ENCODE measurements at places on chromosomes 13 and 19.

DNA sequence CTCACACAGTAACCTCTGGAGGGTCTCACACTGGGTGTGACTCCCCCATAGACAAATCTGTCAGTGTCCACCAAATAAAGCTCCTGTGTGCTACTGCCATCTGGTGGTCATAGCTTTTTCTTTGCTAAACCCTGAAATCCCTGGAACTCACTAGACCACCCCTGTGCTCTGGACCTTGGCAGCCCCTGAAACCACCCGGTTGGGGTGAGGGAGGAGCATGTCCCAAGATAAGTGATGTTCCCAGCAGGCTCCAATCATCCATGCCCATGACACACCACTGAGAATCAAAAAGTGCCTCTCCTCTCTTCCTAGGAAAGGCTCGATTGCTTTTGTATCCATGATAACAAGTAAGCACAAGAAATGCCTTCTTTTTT is 6.5 kb upstream of the HSD17B14 start:
- peak; percentile 11 for DNase-seq

GRCh38 chr13:46668302-46668720 is 115.3 kb downstream of the LRCH1 start:
- no peak for DNase-seq

DNA sequence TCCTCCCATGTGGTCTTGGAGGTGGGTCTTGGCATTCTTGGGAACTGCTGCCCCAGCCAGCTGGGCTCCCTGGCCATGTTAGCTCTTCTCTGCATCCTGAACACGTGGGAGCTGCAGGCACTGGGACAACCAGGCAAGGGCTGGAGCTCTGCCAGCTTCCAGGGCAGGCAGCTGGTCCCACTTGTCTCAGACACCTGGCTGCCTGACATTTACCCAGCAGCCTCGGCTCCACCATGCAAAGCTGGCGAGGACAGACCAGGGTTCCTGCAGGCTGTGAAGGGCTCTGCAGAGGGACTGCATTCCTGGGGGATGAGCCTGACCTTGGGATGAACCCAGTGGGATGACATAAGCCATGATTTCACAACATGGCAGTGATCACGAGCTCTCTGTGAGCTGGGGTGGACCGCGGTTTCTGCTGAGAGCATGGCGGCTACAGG is 99.0 kb upstream of the TSHZ3 start:
- peak; percentile 4 for DNase-seq

DNA sequence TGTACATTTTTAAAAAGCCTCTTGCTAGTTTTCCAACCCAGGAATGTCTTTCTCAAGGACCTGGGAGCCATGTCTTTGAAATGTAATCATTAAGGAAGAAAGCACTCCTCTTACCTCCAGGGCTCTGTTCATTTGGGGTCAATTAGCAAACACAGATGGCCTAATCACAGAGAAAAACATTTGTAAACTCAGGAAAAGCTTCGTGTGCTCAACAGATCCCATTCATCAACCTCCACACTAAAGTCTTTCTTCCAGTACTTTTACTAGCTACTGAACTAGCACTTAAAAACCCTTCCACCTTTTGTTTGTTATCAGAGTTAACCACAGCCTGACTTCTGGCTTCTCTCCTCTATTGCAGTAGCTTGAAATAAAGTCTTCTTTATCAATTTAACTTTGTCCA is 441.4 kb downstream of the PCDH20 start:
- no peak for DNase-seq

DNA sequence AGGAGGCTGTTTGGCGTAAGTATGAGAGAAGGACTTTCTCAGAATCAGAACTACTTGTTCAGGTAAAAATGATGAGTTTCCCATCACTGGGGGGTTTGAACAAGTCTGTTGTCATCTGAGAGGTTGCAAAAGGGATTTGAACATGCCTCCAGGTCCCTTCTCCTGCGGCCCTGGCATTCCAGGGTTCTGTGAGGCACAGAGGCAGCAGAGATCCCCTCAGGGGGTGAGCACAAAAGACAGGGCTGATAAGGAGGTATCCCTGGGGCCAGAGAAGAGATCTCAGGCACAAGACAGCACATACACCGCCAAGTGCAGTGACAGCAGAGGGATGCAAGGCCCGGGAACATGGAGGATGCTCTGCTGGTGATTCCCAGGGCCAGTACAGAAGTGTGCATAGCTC is 275.8 kb upstream of the TSHZ3 start:
- DNase-seq: no peak

DNA sequence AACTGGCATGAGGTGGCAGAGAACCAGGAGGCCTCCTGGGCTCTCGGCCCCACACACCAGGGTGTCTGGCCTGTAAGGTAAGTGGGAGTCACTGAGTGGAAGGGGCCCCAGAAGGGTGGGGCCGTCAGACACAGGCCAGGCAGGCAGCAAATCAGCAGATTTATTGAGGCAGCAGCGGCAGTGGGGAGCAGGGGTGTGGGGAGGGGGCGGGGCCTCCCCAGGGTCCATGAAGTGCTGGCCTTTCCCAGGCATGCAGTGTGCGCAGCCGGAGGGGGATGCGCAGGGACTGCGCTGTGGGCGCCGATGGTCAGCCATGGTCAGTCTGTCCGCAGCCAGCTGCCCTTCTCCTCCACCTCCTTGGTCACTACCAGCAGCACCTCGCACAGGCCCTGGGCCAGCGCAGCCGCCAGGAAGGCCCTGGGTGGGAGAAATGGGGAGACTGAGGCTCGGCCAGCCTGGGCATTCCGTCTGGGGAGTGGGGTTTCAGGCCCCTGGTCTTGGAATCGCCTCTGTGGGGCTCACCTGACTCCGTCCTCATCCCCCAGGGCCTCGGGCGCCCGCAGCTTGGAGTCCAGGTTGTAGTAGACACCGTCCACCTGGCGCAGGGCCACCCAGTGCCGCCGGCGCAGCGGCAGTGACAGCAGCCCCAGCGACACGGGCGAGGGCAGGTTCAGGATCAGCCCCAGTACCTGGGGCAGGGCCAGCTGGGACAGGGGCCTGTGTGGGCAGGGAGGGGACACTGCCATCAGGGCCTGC is 5.0 kb downstream of the JOSD2 start:
- no peak for DNase-seq

- no peak for DNase-seq
Measured at GRCh38 chr13:40617801-40618356, 48.6 kb downstream of the FOXO1 start.

DNA sequence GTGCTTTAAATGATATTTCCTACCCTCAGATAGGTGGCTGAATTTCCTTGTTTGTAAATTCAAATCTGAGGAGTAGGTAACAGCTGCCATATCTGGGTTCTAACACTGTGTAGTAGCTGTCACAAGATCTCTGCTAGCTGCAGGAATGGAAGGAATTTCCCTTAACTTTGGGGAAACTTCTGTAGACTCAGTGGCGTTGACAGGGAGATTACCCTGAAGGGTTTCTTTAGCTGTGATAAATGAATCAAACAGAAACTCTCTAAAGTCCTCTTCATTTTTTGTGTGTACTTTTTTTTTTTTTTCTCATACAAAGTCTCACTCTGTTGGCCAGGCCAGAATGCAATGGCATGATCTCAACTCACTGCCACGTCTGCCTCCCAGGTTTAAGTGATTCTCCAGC is 5.3 kb upstream of the EPSTI1 start:
- DNase-seq: no peak

DNA sequence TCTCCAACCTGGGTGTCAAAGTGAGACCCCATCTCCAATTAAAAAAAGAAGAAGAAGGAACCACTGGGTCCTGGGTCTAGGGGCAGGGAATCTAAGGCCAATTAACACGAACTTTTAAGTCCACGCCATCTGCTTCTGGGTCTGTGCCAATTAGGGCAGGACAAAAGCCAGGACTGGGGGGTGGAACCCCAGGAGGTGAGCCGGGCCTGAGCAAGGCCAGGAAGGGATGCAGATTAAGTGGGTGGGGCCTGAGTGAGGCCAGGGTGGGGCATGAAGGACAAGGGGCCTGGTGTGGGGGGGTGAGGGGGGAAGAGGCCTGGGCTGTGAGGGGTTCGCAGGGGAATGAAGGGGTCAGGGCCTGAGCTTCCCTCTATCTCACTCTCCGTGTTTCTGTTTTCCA is 26.3 kb upstream of the ZNF83 start:
- DNase-seq: no peak

- no peak for DNase-seq
Measured at GRCh38 chr13:80824229-80824628, 483.3 kb upstream of the SPRY2 start.

GRCh38 chr19:49231804-49232203 is 74.2 kb downstream of the TRPM4 start:
- DNase-seq: no peak

- no peak for DNase-seq
Measured at GRCh38 chr19:7766535-7766934, 3.5 kb downstream of the CLEC4M start.

- no peak for DNase-seq
Measured at GRCh38 chr19:56126983-56127780, 6.1 kb upstream of the ZNF787 start.

GRCh38 chr13:73715114-73715910 is 418.9 kb downstream of the KLF12 start:
- DNase-seq: no peak

DNA sequence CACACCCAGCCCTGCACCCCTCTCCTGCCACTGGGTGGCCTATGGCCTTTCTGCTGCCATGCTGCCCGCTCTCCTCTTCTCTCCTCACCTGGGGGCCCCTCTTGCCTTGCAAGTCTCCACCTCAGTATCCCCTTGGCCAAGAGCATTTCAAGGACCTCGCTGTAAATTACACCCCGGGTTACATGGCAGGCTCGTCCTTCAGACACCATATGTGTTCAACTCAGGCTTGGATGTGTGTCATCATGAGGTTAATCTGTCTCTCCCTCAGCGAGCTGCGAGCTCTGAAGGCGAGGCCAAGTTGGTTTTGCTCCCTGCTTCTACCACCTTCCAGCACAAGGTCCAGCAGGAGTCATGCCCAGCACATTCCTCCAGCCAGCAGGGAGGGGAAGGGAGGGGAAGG is 74.8 kb upstream of the TM9SF2 start:
- no peak for DNase-seq

DNA sequence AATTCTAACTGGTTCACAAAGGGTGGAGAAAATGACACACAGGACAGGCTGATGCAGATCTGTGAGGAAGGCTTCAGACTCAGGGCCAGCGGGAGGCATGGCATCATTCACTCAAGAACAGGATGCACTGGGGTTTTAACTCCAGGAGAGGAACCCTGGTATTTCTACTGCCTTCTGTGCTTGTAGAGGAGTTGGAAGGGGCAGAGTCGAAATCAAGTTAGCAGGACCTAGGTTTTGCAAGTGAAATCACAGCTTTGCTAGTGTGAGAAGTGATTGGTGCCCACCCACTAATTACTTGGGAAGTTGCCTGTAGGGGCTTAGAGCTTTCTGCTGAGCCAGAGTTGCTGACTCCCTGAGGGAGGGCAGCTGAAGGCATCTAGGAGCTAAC is 92.7 kb downstream of the AKAP11 start:
- DNase-seq: no peak

GRCh38 chr19:33291623-33292534 is 10.5 kb downstream of the CEBPA start:
- no peak for DNase-seq

DNA sequence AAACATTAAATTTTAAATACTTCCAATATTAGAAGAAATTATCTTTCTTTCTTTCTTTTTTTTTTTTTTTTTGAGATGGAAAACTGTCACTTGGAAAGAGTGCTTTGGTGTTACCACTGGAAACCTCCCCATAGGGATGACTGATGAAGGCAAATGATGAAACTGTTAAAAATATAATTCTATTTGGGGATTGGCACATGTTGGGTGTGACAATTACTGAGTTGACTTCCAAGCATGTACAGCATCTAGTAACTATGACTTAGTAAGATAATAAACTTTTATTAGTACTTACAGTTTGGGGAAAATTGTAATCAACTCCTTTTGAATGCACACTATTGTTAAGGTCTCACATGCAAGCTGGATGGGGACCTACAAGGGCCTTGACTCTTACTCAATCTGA is 592.5 kb downstream of the KCTD12 start:
- no peak for DNase-seq

GRCh38 chr19:4052993-4053422 is 13.7 kb downstream of the ZBTB7A start:
- DNase-seq: no peak

- no peak for DNase-seq
Measured at GRCh38 chr19:47330466-47330869, 1.5 kb upstream of the C5AR2 start.

DNA sequence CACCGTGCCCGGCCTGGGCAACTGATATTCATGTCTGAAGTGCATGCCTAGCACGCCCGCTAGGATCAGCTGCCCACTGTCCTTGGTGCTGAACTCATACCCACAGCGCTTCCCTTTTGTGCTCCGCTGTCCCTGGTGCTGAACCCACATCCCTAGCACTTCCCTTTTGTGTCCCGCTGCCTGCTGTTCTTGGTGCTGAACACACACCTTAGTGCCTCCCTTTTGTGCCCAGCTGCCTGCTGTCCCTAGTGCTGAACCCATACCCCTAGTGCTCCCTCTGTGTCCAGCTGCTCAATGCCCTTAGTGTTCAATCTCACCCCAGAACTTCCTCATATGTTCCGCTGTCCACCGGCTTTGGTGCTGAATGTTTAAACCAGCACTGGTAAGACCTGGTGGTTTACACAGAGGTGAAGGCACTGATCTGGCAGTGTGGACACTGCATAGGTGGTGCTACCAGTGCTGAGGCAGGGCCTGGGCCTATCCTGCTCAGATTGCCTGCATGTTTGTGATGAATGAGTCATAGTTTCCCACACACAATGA is 26.3 kb upstream of the SIGLEC11 start:
- peak; percentile 64 for DNase-seq

DNA sequence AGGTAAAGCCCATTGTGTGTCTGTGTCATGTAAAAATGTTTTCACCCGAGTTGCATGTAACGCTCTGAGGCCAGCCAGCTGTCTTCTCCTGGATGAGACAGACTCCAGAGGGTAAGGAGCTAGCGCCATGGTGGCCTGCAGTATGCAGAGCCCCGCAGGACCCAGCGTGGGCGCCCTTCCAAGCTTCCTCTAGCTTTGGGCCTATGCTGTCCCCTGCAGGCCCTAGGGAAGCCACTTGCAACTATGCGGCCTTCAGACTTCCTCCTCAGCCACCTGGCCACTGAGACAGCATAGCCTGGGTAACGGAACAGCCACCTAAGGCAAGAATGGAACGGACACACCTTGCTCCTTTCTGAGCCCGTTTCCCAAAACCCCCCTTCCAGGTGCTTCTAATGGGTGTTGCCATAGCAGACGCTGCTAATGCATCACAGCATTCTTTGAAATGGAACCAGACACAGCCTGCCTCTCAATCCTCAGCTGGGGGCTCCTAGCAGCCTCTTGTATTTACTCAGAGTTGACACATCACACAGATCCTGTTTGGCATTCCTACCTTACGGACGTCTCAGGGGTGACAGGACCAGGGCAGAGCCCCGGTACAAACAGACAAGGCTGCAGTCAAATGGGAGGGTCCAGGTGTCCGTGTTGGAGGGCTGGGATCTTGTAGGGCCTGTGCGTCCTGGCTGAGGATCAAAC is 6.2 kb downstream of the FAM32A start:
- DNase-seq: no peak

Data from amygdala (tissue), 56 donors.